Stromal cell of bone marrow (primary cell): ENCODE measurements at places on chromosomes 2 and 18.

GRCh38 chr18:36350839-36351469 is 53.4 kb downstream of the FHOD3 start:
- DNase-seq, result no peak

DNA sequence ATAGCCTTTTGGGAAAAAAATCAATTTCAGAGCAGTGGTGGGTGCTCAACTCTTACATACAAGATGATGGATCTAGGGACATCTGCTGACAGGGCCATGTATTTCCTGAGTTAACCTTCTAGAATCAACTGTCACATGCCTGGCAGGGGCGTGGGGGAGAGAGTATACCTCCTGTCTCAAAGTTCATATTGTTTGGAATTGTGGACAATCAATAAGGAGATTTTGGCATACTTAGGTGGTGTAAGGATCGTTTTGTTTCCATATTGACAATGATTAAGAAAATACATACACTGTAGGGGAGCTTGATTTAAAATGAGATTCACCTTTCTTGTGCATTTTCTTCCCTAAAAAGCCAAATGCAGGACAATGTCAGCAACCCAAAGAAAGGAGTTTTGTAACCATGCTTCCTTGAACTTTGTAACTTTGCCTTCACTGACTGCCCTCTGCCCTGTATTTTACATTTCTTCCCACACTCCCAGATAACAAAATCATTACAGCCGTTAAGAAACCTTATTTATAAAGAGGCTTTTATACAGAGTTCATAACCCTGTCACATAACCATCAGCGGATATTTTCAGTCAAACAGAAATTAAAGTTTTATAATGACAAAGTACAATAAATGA is 88.4 kb downstream of the MEP1B start:
- DNase-seq, result no peak

- no peak for DNase-seq
Observed at GRCh38 chr2:14631406-14632040, 994 bp upstream of the LRATD1 start.

DNA sequence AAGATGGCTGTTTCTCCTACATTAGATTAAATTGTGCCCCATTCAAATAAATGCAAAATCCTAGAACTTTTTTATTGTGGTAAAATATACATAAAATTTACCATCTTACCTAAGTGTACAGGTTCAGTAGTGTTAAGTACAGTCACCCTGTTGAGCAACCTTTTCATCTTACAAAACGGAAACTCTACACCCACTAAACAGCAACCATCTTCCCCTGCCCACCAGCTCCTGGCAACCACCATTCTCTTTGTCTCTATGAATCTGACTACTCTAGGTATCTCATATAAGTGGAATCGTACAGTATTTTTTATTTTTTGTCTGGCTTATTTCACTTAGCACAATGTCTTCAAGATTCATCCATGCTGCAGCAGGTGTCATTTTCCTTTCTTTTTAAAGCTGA is 53.0 kb downstream of the ASXL2 start:
- no peak for DNase-seq

- no peak for DNase-seq
Observed at GRCh38 chr2:40164736-40165508, 287.0 kb downstream of the SLC8A1 start.

DNA sequence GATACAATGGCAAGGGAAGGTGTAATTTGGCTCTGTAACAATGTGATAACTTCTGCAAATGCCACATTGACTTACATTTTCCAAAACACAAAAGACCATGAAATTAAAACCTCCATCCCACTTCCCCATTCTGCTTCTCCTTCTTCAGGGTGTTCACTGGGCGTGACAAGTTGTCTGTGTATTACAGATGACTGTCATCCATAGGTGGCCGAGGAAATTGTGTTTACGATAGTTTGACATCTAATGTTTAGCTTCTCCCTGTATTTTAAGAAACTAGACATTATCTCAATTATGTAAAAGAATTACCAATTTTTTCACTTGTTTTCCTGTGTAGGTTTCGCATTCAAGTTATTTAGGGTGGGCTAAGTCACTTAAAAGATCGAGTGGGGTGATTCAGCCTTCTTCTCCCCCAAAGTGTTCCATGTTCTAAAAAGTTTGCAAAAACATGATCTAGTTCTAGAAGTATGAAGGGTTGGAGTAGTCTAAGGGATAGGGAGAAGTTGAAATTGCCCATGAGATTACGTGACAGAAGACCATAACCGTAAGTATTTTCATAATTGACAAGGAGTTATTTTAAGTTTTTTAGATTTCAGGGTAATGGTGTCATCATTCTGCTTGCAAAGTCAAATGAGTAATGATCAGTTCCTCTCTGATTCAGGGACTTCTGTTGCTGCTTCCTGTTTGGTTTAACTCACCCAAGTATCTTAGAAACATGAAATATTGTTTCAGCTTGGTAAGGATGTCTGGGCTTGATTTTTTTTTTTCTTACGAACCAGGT is 25.2 kb upstream of the CYTIP start:
- peak; percentile 77 for DNase-seq

- no peak for DNase-seq
Observed at GRCh38 chr2:49832555-49832954, 678.2 kb upstream of the FSHR start.

DNA sequence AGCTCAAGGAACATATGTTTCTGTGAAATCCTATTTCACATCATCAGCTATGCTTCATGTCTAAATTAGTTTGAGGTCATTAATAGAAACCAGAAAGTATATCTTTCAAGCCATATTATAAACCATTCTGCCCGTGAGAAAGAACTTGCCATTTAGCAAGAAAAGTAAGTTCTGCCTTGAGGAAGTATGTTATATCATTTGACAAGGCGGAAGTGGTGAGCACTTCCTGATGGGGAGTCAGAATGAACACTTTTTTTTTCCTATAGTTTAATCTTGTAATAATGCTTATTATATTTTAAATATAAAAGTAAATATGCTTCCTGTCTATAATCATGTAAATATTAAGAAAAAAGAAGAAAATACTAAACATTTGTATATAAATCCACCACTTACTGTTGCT is 39.3 kb upstream of the NRXN1 start:
- no peak for DNase-seq

DNA sequence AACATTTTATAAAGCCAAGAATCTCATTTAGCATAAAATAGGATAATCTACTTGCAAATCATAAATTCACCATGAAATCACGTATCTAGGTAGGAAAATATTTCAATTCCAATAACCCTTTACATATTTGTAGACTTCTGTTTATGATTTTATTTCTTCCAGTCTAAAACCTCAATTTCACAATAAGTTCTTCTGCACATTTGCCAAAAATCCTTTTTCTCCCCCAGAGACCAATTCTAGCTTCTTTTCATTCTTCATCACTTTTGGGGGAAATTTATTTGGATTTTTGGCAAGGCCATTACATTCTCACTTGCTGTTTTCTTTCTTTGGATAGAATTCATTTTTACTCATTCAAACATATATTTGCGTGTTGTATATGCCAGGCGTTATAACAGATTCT is 86.8 kb downstream of the SPRED2 start:
- DNase-seq, result peak; percentile 59

GRCh38 chr2:144240656-144241339 is 279.1 kb downstream of the ZEB2 start:
- DNase-seq, result no peak

- DNase-seq, result no peak
Observed at GRCh38 chr2:140639628-140640027, 1491.2 kb downstream of the LRP1B start.

DNA sequence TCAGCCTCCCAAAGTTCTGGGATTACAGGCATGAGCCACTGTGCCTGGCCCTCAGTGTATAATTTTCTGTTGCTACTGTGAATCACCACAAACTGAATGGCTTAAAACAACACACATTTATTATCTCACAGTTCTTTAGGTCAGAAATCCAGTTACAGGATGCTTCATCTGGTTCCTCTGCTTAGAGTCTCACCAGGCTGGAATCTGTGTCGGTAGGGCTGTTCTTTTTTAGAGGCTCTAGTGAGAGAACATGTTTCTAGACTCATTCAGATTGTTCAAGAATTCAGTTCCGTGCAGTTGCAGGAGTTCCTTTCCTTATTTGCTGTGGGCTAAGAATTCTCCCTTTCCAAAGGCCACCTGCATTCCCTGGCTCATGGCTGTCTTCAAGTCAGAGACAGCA is 22.2 kb downstream of the CCDC121 start:
- peak; percentile 56 for DNase-seq

GRCh38 chr18:47986620-47987387 is 56.3 kb upstream of the SMAD2 start:
- DNase-seq, result no peak
